ENCODE measurements at places on chromosomes 5 and 9. TPM values are rescaled to one million over a fixed set of nuclear protein-coding genes. Genes with fewer than 3 reads are reported as not detected.
A peak's percentile ranks its signal among the peaks of the same experiment; 100 is the strongest.

PCDHB12 gene
- 0.37 TPM for total RNA-seq

FSTL4 gene
- 0.39 TPM for total RNA-seq

FOXD4L6 gene
- total RNA-seq, result not detected

SIT1 gene
- not detected for total RNA-seq

IFNK gene
- total RNA-seq, result not detected

TRIM23 gene
- total RNA-seq, result 22.9 TPM

CDKN2A gene
- total RNA-seq, result 0.40 TPM

KCNV2 gene
- total RNA-seq, result not detected

GPR150 gene
- total RNA-seq, result not detected

DNA sequence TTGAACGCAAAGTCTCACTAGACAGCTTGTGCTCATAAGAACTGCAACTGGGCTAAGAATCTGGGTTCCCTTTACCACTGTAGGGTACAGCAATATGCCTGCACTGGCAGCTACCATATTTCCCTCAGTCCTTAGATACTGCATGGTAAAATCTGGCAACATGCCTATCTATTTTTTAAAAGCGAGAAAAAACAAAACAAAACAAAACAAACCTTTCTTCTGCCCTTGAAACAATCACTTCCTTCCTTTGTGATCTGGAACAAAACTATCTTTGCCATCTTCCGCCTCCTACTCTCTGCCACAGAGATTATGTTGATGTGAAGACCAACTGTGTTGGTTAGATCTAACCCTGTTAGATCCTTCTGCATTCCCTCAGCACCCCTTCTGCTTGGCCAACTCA, 242.9 kb downstream of the EBF1 start:
- no peak for DNase-seq

GRCh38 chr5:34618371-34619065, 37.6 kb upstream of the RAI14 start:
- no peak for DNase-seq

GRCh38 chr5:31106691-31107090, 86.8 kb upstream of the CDH6 start:
- DNase-seq, result no peak

- DNase-seq, result no peak
Measured at GRCh38 chr9:77803423-77803822, 155.3 kb upstream of the GNA14 start.

DNA sequence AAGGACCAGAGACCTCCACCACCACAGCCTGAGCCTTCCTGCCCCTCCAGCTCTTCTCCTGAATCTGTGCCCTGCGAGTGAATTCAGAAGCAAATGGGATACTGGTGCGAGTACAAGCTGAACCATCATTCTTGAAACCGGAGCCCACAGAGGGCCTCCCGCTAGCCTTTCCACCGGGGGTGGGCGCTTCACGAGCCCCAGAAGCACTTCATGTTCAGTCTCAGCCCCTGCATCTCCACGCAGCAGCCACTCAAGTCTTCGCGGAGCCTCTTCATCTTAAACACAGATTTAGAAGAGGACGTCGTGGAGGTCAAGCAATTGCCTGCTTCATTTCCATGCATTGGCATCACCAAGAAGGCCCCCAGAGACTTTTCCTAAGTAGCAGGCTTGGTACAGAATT, 26.0 kb upstream of the OLFM1 start:
- DNase-seq, result no peak

GRCh38 chr5:19534751-19535150, 453.2 kb downstream of the CDH18 start:
- DNase-seq, result no peak

DNA sequence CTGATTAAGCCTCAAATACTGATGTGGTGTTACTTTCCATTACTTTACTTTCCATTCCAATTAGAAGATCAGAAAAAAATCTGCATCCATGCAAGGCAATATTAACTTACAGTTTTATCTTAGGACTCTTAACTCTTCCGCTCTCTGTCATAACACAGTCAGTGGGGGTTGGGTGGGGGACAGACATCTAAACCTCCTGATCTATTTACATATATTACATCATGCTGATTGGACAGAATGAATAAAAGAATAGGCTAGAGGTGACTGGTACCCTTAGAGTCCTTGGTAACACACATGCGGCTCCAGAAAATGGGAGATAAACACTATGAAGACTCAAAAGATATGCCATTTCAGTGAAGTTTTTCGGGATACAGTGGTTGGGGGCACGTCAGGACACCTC, 27.6 kb downstream of the RAPGEF6 start:
- no peak for DNase-seq

GRCh38 chr5:145495741-145496140, 339.4 kb downstream of the PRELID2 start:
- DNase-seq, result no peak

DNA sequence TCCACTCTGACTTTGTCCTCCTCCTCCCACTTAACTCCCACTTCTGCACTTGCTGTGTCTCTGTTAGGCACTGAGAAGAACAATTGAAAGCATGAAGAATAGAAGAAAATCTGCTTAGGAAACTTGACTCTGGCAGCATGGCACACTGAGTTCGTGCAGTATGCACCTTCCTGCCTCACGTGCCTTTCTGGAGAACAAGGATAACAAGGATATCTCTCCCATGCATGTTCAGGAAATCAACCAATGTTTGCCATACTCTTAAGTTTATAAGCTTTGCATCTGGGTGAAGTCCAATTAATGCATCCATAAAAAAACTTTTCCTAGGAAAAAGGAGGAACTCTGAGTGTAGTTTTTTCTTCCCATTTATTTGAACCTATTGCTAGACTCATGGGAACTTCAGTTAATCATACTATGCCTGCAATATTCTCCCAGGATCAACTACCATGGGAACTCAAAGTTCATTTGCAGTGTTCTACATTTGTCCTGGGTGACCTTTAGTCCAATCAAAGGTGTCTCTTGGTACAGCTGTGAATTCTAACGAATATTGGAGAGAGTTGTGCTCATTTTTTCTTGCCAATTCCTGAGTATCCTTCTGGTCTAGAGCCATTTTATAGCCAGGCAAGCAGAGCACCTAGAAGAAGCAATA, 227.0 kb downstream of the ENC1 start:
- DNase-seq, result no peak

DNA sequence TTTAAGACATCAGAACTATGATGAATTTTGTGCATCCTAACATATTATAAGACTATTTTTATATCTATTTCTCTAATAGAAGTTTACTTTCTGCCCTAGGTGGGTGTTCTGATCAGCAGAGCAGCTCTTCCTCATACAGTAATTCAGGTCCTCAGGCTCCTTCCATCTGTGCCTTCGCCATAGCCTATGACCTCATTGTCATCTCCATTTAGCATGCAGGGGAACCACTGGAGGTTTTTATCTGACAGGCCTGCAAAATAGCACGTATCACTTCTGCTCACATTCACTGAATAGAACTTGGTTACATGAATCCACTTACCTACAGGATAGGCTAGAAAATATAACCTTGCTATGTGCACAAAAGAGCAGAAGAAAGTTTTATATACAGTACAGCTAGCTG, 159.4 kb upstream of the CCNH start:
- no peak for DNase-seq

DNA sequence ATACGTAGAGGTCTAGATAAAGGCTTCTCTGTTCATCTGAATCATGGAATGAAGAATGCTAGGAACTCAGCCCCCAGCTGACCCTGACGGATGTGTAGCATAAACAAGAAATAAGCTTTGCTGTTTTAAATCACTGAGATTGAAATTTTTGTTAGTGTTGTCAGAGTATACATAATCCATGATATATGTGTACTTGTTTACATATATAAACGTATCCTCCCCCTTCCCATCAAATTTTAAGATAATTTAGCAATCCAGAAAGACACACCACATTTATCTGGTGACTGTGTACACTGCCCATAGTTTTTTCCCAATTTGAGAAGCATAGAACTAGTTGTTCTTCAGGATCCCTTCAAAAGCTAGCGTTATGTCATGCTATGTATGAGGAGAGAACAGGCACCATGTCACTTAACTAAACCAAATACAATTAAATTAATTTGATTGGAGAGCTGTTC, 80.8 kb upstream of the OSMR start:
- DNase-seq, result no peak

- DNase-seq, result no peak
Measured at GRCh38 chr5:12566441-12566840, 662.2 kb upstream of the CTNND2 start.

DNA sequence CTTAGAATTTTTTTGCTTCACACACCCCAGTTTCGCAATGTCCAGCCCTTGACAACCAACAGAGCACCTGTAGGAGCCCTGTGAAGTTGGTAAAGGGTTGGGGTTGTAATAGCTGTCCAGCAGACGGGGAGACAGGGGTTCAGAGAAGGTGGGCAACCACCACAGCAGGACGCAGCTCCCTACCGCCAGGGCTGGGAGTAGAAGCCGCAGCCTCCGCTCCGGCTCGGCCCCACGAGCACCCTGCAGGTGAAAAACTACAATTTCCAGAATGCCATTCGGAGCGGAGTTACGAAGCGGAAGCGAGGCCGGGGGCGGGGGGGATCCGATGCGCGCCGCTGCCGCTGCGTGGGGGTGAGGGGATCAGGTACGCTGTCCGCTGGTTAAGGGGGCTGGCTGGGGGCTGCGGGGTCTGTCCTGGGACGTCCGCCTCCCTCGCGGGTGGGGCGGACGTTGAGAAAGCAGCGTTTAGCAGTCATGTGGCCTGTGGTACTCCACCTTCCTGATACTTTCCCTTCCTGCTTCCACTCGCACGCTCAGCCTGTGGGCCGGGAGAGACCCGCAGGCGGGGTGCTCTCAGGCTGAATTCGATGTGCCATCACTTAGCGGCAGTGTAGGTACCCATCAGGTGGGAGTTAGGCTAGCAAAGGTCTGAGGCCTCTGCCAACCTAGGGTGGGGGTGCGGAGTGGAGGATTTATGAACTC, at the start of gene TRMT10B:
Gene TRMT10B (plus strand): TSS at position 317 of the 702 bp plus-strand sequence. CDS start 8,127 bp downstream, outside the sequence.
- DNase-seq, result peak; percentile 75

GRCh38 chr5:138953387-138954256, 78.5 kb upstream of the LRRTM2 start:
- DNase-seq, result peak; percentile 92

DNA sequence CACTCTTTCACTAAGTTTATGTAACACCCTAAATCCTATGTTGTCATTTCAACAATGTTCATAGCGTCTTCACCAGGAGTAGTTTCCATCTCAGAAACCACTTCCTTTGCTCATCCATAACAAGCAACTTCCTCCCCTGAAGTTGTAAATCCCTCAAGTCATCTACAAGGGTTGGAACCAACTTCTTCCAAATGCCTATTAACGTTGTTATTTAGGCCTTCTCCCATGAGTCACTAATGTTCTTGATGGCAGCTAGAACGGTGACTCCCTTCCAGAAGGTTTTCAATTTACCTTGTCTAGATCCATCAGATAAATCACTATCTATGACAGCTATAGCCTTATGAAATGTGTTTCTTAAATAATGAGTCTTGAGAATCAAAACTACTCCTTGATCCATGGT, 73.3 kb upstream of the TARS1 start:
- DNase-seq, result no peak

DNA sequence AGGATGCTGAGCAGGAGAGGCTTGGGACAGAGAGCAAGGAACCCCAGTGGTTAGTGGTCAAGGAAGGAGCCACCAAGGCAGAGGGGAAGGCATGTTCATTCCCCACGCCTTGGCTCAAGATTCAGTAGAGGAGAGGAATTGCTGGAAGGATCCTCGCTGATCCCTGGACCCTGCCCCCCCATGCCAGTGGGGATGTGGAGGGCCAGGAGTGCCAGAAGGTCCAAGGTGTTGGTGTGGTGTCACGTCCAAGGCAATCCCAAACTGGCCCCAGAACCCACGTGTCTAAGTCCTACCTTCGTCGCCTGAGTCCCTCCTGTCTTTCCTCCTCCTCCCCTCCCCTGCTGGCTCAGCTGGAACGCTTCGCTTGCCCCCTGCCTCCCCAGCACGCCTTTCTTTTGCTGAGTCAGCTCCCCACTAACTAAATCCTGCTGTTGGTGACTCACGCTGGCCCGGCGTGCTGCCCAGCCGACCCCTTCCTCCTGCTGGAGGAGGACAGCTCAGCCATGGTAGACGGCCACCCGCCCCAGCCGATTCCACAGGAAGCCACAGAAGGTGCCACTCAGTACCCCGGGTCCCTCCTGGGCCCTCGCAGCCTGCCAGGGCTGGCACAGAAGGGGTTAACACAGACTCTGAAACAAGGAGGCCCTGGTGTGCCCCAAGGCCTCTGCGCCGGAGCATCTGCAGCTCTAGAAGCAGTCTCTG, 37.6 kb upstream of the ORM1 start:
- peak; percentile 14 for DNase-seq

DNA sequence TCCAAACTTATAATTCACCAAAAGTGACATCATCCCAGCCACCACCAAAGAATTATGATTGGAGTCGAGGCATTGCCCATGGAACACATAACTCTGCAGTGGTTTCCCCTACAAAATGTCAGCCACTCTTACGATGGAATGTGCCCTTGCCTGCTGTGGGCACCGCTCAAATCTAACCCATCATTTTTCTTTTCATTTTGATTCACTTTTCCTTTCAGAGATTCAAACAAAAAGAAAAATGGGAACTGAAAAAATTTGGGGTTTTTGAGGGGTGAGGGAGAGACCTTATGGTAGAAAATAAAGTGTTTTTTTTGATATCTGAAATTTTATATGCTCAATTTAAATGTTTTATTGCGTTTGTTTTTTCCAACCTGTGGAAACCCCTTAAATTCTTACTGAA, 28.1 kb downstream of the SMARCA2 start:
- no peak for DNase-seq

DNA sequence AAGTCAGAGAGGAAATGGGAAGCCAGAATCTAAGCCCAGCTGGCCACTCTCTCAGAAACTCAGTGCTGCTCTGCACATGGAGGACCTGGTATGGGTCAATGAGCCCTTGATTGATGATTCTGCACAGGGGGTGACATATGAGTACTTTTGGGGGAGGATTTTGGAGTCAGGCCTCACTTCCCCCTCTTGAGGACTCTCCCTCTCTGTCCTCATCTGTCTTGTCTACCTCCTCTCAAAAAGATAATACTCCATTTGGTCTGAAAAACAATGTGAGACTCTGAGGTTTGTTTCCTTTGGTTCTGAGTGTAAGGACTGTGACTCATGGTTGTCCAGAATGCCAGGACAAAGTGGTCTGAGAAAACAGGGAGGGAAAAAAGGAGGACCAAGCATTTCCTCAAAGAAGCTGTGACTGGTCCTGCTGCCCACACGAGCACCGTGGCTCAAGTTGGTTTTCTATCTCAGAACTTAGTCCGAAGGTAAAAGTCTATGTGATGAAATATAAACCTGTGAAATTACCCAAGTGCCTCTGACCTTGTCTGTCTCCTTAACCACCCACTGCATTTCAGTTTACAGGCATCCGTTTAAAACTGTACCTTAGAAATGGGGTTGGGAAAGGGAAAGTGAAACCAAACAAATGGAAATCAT, 11.1 kb downstream of the TTC39B start:
- DNase-seq, result no peak

DNA sequence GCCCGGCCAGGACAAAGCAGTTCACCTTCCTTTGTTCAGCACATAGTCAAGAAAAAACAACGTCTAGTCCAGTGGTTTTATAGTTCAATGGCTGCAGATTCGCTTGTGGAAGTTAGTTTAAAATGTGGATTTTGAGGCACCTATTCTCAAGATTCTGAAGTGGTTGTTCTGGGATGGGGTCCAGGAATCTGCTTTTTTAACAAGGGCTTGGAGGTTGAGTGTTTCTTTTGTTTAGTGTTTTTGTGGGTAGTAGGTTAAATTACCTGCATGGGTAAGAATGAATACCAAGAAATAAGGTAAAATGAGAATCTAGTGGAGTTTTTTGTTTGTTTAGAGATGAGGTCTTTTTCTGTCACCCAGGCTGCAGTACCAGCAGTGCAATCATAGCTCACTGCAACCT, 28.4 kb upstream of the NADK2 start:
- no peak for DNase-seq
